ENCODE measurements at places on chromosomes 2 and 18.

GRCh38 chr2:20988905-20989304 lies 55.0 kb downstream of the APOB start:
- DNase-seq: no peak

DNA sequence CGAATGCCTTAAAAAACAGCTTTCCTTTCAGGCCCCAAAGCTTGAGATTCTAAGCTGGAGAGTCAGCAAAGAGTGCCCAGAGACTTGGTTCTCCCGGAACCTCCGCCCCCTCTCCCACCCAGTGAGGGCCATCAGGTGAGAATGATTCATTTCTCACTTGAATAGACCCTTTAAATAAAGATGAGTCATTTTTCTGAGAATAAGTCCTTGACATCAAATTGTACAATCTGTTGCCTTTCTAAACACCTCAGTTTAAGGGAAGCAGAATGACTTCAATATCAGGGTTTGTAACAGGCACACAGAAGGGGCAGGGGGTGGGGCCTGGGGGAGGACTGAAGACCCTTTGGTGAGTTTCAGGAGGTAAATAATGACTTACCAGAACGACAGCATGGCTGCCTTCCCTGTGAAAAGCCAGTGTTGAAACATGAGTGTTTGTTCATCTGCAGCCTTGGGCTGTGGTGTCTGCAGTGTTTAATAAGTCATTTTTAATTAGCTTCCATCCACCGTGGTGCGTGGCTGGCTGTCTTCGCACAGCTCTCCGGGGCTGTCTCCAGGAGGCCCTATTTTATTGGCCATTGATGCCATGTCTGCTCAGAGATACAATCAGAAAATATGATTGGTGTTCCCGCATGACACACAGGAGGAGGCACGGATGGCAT lies 134.9 kb upstream of the ZNF236 start:
- no peak for DNase-seq

DNA sequence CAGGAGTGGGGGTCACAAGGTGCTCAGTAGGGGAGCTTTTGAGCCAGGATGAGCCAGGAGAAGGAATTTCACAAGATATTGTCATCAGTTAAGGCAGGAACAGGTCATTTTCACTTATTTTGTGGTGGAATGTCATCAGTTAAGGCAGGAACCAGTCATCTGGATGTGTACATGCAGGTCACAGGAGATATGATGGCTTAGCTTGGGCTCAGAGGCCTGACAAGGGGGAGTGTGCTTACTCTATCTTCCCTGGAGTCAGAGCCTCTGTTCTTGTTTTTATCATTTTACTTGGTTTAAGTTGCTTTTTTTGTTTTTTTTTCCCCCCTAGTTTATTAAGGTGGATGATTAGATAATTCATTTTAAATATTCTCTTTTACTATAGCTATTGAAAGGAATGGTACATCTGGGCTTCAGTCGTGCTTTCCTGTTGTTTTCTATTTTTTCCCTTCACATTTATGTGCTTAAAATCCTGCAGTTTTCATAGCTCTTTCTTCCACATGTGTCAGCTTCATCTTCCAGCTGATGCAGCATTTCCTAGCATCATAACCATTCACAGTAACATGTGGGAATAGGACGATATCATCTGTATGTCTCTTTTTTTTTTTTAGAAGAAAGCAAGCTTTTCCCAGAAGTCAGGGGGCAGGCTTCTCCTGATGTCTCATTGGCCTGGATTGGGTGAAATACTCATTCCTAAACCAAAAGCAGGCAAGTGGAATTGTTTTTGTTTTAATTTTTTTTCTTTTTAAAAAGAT lies 15.4 kb downstream of the ZNF396 start:
- no peak for DNase-seq

- DNase-seq: no peak
Measured at GRCh38 chr2:217650229-217650628, 352.6 kb downstream of the TNS1 start.

GRCh38 chr2:63865159-63865799 lies 23.6 kb downstream of the UGP2 start:
- DNase-seq: no peak

- DNase-seq: peak; percentile 79
Measured at GRCh38 chr2:235135990-235136561, 184.3 kb downstream of the SH3BP4 start.

GRCh38 chr18:57084331-57085271 lies 62.3 kb upstream of the BOD1L2 start:
- DNase-seq: no peak

DNA sequence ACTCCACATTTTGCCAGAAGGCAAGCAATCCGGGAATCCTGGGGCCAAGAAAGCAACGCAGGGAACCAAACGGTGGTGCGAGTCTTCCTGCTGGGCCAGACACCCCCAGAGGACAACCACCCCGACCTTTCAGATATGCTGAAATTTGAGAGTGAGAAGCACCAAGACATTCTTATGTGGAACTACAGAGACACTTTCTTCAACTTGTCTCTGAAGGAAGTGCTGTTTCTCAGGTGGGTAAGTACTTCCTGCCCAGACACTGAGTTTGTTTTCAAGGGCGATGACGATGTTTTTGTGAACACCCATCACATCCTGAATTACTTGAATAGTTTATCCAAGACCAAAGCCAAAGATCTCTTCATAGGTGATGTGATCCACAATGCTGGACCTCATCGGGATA lies 26.8 kb downstream of the B3GNT2 start:
- no peak for DNase-seq

GRCh38 chr18:73047688-73048087 lies 179.9 kb upstream of the NETO1 start:
- no peak for DNase-seq

- DNase-seq: no peak
Measured at GRCh38 chr2:28642796-28643195, 108.8 kb upstream of the PPP1CB start.

DNA sequence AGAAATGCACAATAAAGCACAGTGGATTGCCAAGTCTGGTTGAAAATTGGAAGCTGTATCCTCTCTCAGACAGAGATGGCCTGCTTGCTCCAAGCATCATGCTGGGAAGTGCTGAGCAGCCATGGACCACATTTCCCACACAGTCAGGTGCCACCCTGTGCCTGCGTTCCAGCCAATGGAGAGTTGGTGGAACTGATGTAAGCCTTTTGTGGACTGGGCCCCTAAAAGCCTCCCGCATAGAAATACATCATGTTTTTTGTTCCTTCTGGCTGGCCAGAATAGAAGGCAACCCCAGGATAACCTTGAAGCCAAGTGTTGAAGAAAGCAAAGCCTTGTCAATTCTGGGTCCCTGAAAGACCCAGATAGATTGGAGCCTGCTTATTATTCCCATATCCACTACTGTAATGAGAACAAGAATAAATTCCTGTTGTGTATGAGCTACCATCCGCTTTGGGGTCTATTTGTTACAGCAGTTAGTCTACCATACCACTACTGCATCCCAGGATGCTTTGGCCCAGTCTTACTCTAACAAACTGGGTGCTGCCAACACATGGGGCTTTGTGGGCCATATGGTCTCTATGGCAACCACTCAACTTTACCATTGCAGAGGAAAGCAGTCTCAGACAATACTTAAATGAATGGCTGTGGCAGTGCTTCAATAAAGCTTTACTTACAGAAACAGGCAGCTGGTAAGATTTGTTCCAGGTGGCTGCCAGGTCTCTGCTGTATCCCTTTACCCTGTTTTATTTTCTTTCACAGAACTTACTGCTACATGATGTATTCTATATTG lies 65.4 kb downstream of the POLE4 start:
- DNase-seq: no peak

DNA sequence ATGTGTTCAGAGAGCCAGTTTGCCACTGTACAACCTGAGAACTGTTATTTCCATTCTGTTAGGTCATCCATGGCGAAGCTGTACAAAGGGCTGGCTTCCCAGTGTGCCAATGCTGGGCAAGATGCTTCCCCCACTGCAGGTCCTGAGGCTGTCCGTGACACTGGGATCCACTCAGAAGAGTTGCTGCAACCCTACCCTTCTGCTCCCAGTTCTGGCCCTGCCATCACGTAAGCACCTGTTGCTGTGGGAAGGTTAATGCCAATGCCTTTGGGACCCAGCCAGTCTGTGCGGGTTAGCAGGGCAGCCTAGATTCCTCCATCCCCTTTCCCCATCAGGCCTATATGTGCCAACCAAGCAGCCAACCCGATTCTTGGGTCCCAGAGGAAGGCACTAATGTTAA lies 68.3 kb downstream of the ARHGEF33 start:
- no peak for DNase-seq

GRCh38 chr18:4455113-4455811 lies at the start of gene DLGAP1:
Gene DLGAP1 (minus strand): TSS chr18:4455307.
- peak; percentile 29 for DNase-seq

DNA sequence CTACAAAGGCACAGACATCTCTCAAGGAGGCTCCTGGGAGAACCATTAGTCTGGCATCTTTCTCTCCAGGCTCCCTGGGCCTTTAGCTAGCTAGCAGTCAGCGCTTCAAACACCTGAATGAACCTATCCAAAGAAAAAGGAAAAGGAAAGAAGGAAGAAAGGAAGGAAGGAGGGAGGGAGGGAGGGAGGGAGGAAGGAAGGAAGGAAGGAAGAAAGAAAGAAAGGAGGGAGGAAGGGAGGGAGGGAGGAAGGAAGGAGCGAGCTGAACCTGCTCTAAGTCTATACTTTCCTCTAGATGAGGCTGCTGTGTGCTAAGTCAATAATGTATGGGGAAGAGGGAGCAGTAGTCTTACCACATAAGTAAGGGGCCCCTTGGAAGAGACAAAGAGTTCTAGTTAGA lies 5.1 kb upstream of the BCL11A start:
- DNase-seq: no peak

DNA sequence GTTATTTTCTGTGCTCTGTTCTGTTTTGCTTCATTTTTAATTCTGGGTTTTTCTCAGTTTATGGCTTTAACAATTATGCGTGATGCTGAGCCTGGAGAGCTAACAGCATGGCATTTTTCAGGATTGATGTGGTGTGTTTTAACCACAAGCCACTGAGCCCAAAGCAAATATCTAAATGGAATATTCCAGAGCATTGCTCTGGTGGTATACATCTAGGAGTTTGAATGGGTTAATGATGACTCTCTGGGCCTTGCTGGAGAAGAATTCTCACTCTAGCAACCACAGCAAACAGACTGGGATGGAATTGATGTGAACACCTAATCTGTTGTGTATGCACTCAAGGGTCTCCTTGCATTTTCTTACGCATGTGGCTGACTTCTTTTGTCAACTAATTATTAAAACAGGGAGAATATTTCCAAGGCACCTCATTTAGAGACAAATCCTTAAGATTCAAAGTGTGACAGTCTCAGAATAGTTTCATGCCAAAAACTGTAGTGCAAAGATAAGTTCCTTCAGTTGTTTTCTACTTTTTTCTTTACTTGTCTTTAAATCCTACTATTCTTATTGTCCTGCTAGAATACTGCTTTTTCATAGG lies 164.0 kb downstream of the DTNA start:
- no peak for DNase-seq

DNA sequence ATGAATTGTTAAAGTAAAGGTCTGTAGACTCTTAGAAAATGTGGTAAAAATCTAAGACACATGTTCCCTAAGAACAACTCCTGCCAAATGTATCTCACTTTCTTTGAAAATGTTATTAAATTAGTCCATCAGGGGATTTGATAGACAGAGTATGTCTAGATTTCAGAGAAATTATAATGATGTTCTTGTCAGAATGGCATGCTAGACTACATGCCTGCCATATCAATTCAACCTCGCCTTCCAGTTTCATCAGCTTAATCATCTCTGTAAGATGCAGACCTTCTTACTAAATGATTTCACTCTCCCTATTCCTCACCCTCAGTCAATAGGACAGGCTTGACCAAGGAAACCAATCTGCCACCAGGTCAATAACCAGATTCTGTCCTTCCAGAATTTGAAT lies 368.4 kb downstream of the TXNL1 start:
- DNase-seq: no peak

GRCh38 chr2:80073134-80073561 lies 231.4 kb downstream of the LRRTM1 start:
- DNase-seq: peak; percentile 28

- no peak for DNase-seq
Measured at GRCh38 chr2:171323971-171324528, 109.7 kb downstream of the METTL8 start.

DNA sequence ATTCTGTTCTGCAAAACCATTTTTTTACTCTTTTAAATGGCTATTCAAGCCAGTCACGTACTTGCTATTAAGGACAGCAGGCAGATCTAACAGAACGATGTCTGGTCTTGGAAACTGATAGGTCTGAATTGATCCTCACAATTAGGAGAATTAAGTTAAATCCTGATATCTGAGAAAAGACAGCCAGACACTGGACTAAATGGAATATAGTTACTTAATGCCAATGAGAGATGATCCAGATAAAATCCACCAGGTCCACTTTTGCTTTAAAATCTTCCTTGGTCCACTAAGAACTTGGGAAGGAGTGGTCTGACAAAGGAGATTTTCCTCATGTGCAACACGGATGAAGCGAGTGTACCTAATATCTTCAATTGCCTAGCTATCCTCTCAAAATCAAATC lies 86.9 kb downstream of the PLEKHM3 start:
- no peak for DNase-seq

DNA sequence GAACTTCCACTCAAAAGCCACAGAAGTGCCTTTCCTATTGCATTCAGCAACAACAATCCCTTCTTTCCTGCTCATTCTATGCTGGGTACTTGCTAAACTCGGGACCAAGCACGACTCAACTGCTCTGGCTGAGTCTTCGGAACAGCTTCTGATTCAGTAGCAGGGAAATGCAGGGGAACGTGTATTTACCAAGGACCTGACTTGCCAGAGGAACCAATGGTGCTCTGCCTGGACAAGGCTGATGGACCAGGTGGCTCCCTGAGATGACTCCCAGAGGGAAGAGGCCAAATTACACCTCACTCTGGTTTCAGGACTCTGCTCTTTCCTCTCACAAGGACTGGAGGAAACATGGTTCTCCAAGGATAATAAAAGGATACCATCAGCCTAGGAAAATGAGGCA lies 12.2 kb downstream of the CXCR2 start:
- no peak for DNase-seq

DNA sequence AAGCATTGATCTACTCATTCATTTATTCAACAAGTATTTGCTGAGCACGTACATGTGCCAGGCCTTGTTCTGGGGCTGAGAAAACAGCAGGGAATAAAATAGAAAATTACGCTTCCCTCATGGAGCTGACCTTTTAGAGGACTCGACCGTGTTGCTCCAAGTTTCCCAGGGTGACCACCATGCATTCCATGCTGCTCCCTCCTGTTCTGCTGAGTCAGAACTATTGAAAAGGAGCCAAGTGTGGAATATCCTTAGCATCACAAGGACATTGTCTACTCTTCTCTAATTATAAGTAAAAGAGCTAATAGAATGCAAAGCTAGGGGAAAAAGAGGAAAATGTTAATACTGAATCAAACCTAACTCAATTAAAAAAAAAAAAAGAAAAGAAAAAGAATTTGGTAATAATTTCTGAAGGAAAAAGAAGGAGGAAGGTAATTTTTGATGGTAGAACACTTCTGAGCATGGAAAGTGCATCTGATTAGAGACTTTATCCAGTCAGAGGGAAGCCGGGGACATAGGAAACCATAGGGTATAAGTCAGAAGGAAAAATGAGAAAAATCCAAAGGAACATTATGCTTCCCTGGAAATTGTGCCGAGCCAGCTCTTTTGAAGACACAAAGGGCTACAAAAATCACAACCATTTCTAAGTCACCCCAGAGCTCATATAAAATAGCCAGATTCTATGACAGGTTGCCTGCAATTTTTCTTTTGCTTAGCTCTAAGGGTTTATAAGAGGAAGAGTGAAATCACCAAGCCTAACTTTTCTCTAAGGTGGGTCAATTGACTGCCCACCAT lies 339.4 kb downstream of the RND3 start:
- no peak for DNase-seq

Measured in heart right ventricle (tissue), 16 donors.